ENCODE measurements at places on chromosomes 13 and 19.

GRCh38 chr13:84661718-84662117 lies 779.4 kb upstream of the SLITRK1 start:
- DNase-seq = no peak

DNA sequence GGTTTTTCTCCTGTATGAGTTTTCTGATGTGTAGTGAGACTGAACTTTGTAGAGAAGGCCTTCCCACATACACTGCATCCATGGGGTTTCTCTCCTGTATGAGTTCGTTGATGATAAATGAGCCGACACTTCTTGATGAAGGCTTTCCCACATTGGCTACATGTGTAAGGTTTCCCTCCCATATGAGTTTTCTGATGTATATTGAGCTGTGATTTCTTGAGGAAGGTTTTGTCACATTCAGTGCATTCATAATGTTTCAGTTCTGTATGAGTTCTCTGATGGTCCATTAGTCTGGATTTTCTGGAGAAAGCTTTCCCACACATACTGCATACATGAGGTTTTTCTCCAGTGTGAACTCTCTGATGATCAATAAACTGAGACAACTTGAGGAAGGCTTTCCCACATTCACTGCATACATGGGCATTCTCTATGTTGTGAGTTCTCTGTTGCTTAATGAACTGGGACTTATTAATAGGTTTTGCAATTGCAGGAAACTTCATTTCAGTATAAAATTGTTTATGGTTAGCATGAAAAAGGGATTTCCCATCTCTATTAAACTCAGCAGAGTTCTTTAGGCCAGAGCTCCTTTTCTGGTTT lies 7.5 kb upstream of the ZNF350 start:
- no peak for DNase-seq

DNA sequence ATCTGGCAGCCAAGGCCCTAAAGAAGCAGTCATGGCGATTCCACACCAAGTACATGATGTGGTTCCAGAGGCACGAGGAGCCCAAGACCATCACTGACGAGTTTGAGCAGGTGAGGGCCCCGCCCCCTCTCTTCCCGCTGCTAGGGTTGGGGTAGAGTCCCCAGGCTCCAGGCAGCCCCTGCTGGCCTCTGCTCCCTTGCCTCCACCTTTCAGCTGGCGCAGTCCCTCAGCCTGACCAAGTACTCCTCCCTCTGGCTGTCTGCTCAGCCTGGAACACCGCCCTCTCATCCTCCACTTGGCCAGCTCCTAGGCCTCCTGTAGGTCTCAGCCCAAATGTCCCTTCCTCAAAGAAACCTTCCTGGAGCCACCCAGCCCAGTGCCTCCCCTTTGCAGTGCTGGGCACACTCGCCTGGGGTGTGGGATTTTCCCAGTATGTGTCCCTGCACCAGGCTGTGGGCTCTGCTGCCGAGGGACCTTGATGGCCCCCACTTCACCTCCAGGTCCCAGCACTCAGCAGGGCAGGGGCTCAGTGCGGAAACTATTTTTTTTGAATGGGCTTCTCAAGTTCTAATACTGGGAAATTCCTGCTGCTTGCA lies 5.7 kb downstream of the LENG1 start:
- DNase-seq = no peak

DNA sequence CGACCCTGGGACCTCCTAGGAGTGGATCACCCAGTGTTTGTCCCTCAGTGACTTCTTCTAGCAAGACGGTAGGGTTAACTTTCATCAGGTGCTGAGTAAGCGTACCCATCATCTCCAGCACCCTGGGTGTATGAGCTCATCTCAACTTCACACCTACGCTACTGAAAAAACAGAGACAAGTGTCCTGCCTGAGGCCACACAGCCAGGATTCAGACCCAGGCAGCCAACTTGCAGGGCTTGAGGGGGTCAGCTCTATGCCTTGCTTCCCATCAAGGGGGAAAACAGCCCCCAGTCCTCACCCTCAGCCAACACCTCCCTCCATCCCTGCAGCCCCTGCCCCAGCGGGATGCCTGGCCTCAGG lies 4.6 kb downstream of the TLE2 start:
- no peak for DNase-seq

DNA sequence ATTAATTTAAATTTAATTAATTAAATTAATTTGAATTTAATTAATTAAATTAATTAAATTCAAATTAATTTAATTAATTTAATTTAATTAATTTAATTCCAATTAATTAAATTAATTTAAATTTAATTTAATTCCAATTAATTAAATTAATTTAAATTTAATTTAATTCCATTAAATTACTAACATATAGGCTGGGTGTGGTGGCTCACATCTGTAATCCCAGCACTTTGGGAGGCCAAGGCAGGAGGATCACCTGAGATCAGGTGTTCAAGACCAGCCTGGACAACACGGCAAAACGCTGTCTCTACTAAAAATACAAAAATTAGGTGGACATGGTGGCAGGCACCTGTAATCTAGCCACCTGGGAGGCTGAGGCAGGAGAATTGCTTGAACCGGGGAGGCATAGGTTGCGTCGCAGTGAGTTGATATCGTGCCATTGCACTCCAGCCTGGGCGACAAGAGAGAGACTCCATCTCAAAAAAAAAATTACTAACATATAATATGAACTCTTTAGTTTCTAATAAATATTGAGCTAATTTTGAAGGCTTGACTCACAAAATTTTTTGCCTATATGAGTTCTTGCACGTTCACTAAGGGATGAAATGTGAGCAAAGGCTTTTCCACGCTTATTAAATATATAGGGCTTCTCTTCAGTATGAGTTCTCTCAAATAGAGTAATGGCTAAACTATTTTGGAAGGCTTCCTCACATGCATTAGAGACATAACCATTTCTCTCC lies 9.0 kb upstream of the USP29 start:
- no peak for DNase-seq

- no peak for DNase-seq
Measured at GRCh38 chr13:113748862-113749451, 10.1 kb upstream of the TMEM255B start.

GRCh38 chr19:2149980-2150793 lies 1.2 kb downstream of the AP3D1 start:
- DNase-seq = no peak

- no peak for DNase-seq
Measured at GRCh38 chr13:30159446-30159839, 147.9 kb downstream of the KATNAL1 start.

DNA sequence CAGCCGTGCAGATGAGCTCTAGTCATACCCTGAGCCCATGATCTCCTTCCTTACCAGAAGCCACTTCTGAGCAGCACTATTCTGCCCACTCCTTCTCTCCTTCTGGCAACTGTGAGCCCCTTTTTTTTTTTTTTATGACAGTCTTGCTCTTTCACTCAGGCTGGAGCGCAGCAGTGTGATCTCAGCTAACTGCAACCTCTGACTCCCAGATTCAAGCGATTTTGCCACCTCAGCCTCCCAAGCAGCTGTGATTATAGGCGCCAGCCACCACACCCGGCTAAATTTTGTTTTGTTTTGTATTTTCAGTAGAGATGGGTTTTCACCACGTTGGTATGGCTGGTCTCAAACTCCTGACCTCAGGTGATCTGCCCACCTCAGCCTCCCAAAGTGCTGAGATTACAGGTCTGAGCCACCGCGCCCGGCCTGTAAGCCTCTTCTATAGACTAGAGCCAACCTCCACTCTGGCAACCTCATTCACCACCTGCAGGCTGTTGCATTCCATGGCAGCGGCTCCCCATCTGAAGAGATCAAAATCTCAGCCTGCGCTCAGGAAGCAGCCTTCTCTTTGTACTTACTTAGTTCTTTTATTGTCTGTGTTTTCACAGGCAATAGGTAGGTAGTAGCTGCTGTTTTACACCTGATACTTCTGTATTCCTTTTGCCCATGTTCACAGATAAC lies 34.8 kb upstream of the NDFIP2 start:
- DNase-seq = no peak

DNA sequence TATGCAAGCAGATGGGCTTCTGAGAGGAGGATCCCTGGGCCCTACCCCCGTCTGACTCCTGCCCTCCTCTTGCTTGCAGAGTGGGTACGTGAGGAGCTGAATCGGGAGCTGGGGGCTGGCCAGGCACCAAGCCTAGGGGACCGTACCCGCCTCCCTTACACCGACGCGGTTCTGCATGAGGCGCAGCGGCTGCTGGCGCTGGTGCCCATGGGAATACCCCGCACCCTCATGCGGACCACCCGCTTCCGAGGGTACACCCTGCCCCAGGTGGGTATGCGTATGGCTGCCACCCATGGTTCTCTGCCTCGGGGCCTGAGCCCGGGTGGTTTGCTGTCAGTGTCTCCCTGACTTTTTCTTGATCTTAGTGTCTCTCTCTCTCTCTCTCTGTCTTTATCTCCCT lies 10.4 kb downstream of the CYP2S1 start:
- no peak for DNase-seq

- peak; percentile 19 for DNase-seq
Measured at GRCh38 chr19:16527971-16528521, 14.2 kb downstream of the CHERP start.

- no peak for DNase-seq
Measured at GRCh38 chr13:47603365-47603764, 397.7 kb downstream of the SUCLA2 start.

DNA sequence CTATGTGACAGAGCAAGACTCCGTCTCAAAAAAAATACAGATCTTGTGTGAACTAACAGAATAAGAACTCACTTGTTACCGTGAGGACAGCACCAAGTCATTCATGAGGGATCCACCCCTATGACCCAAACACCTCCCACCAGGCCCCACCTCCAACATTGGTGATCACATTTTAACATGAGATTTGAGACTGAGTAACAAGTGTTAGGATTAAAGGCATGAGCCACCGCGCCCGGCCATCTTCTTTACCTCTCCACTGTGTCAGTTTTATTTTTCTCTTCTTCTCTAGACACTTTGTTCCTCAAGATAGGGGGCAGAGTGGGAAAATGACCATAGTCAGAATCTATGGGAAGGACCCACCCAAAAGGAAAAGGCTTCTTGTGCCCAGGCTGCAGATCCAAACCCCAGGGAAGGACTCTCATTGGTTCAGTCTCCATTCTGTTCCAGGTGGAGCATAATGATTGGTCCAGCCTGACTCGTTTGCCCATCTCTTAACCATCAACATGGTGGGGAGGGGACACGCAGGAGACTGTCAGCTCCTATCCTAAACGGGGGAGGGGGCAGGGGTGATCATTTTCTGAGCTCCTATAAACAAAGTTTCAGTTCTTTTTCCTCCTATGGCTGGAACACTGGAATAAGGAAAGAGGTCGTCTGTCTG lies 1.3 kb upstream of the CALM3 start:
- no peak for DNase-seq

All from central memory CD4-positive, alpha-beta T cell (primary cell).